ENCODE measurements at places on chromosomes 7 and 10.

- DNase-seq = no peak
Observed at GRCh38 chr7:104225451-104225850, 17.6 kb upstream of the ORC5 start.

GRCh38 chr7:73303546-73303945, 5.1 kb downstream of the NSUN5 start:
- DNase-seq = no peak

DNA sequence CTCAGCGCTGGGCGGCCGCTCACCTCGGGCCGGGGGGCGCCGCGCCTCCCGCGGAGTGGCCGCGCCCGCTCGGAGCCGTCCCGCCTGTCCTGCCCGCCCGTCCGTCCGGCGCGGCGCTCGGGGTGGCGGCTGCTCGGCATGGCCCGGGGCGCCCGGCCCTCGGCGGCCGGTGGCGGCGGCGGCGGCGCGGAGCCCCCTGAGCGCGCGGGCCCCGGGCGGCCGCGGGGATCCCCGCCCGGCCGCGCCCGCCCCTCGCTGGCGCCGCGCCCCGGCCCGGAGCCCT, 338 bp downstream of the SDK1 start:
- DNase-seq = no peak

GRCh38 chr10:50575477-50576244, 48.1 kb downstream of the SGMS1 start:
- DNase-seq = no peak

DNA sequence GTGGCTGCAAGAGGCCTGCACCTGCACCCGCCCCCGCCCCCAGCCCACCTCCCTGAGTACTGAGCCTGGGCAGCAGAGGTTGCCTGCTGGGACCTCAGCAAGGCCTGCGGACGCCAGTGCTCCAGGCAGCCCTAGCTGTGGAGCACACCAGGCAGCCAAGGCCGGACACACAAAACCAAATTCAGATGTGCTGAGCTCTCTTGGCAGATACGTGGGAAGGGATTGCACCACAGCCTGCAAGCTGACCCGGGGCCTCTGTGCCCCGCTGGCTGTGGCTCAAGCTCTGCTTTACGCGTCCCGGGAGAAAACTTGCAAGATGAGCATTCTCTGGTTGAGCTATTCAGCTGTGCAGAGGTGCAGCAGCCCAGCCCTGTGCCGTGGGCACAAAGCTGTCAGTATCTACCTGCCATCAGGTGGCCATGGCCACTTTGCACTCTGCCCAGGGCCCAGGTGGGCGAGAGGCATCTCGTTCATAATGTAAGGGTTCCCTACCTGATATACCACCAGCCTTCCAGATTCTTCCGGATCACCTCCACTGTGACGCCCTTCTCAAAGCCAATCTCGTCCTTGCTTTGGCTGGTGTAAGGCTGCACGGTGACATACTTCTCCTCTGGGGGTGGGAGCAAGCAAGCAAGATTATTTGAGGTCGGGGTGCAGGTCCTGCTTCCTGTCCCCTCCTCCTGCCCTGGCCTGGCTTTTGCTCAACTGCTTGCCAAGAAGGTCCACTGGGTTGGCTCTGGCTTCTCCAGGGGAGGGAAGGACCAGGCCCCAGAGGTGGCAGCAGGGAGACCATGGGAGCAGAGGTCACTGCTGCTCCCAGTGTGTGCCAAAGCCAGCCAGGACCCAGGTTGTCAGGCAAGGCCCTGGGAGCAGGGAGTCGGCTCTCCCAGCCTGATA, 123.4 kb downstream of the NEURL1 start:
- no peak for DNase-seq

- no peak for DNase-seq
Observed at GRCh38 chr7:96174812-96175211, 147.1 kb downstream of the SLC25A13 start.

DNA sequence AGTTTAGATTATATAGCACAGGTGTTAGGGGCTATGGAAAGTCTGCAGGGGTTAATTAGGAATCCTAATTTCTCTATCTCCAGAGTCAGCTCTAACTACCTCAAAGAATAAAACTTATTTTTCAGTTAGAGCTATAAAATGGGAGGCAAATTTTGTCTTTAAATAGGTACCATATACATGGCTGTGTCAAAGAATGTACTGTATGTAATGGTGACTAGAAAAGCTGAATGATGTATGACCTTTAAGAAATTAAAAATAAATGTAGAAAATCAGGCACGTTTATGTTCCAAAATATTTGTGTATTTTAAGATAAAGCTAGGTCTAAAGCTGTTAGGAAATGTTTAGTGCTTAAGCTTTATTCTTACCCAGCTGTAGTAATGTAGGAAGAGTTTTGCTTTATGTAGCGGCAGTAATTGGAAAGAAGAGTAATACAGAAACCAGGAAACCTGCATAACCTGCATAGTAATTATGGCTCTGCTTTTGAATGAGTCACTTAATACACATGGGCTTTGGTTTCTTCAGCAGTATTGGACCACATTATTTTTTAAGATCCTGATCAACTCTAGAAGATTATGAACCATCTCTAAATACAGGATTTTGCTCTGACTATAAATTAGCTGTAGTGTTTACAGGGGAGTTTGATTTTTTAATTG, 85.0 kb downstream of the KMT2E start:
- no peak for DNase-seq

GRCh38 chr7:2247141-2247995, 5.3 kb downstream of the NUDT1 start:
- no peak for DNase-seq

DNA sequence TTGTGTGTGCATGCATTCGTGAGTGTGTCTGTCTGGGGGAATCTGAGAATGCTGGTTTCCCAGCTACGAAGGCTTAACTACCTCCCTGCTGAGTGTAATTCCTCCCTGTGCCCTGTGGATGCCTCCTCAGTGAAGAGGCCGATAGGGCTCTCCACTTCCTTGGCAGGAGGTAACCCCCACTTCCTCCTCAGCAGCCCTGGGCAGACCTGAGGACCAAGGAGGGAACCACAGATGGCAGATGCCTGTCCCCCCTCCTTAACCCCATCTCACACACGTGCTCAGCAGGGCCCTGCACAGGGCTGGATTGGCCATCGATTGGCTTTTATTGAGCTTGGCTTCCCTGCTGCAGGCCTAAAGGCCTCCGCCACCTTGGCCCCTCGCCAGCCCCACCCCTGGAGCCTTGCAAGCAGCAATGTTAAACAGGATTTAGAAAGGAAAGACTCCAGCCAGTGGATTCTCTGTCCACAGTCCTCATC, 45.6 kb upstream of the LRRC4 start:
- no peak for DNase-seq

DNA sequence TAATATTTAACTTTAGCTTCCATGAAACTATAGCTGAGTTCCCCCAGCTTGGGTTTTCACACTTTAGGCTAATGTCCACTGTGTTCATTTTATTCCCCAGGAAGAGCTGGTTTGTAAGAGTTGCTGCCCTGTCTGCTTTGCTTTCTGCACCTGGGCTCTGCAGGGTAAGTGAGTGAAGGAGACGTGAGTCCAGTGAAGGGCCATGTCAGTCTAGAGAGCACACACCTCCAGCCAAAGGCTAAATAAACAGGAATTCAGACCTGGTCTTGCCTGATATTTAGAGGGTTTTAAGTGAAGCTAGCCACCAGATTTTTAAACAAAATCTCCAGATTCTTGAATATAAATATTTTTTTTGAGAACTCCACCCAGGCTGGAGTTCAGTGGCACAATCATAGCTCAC, 24.5 kb upstream of the FZD1 start:
- no peak for DNase-seq

DNA sequence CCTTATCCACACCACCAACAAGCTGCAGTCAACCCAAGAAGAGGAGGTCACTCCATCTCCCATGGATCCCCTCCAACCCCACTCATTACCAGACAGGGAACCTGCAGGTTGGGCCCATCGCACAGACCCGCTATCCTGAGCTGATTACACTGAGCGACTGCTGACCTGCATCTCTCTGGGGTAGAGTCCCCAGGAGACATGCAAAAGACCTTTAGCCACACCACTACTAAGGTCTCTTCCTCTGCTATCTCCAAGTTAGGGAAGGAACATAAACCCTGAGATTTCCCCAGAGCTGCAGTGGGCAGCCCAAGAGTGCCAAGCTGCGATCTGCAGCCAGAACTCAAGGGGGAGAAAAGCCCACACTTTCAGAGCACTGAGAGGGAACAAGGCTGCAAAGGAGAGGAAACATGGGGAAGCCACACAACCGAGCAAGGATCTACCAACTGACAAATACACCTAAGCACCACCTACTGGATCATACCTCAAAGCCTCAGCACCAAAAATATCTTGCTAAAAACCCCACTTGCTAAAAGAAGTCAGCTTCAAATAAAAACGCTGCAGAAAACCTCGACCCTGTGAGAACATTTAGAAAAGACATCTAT, 298.2 kb downstream of the SORCS1 start:
- DNase-seq = no peak

- no peak for DNase-seq
Observed at GRCh38 chr10:117131376-117132327, 6.4 kb downstream of the VAX1 start.

DNA sequence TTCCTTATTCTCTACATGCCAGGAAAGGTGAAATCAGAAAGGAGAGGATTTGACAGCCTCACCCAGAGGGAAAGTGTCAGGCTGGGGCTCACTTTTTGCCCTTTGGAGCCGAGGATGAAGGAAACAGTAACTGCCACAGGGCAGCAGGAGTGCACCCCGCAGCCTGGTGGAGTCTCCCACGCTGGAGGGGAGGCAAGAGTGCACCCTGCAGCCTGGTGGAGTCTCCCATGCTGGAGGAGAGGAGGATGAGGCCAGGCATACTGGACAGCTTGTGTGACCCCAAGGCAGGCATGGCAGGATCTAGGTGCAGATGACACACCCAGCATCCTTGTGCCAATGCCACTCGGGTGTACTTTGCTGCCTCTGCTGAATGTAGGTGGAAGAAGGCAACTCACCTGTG, 484.0 kb downstream of the DNAJB6 start:
- no peak for DNase-seq

- no peak for DNase-seq
Observed at GRCh38 chr7:151024435-151025056, at the start of gene ATG9B. TSS of gene ATG9B (minus strand) at chr7:151024494. CDS start at chr7:151024423, 71 bp downstream.

DNA sequence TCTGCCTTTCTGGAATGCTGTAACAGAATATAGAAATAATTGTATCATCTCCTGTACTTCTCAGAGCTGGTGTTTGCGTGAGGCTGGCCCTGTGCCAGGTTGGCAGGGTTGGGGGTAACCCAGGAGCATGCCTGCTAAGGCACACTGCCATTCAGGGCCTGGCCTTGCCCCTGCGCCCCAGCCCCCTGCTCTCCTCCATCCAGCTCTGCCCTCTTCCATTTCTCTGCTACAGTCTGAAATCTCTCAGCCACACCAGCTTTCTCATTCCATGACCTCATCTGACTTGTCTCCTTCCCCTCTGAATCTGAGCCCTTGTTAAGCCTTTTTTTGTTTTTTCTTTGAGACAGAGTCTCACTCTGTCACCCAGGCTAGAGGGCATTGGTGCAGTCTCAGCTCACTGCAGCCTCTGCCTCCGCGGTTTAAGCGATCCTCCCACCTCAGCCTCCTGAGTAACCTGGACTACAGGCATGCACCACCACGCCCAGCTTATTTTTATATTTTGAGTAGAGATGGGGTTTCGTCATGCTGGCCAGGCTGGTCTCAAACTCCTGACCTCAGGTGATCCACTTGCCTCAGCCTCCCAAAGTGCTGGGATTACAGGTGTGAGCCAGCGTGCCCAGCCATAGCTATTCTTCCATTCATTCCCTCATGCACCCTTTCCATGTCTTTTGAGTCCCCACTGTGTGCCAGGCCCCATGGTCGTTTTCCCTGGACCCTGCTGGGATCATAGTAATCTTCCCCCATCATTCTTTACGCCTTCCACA, 206.8 kb downstream of the CUX1 start:
- no peak for DNase-seq

DNA sequence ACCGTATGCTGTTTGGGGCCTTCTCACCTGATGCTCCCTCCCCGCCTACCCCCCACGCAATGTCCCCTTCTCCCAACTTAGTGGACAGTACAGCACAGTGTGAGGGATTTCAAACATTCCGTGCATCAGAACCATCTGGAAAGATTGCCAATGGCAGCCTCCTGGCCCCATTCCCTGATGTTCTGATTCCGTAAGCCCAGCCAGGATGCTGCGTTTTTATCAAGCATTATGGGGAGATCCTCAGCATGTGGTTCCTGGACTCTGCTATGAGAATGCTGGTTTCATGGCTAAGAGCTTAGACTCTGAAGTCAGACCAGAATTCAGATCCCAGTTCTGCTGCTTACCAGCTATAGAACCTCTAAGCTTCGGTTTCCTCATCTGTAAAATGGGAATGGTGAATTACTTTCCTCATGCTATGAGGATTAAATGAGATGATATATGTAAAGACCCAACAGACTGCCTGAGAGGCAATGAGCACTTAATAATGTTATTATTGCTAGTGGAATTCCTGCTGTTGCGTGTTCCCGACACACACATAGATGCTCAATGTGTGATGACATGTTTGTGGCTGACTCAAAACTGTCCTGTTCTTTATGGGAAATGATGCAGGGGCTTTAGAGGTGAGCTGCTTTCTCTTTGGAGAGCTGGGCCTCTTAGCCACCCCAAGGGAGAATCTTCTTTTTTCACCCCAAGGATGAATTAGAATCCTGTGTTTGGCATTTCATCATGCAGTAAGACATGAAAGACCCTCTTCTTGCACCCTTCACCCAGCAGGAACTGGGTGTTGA, 60.8 kb upstream of the SMNDC1 start:
- DNase-seq = no peak

GRCh38 chr7:29587195-29587808, 23.7 kb downstream of the PRR15 start:
- no peak for DNase-seq

DNA sequence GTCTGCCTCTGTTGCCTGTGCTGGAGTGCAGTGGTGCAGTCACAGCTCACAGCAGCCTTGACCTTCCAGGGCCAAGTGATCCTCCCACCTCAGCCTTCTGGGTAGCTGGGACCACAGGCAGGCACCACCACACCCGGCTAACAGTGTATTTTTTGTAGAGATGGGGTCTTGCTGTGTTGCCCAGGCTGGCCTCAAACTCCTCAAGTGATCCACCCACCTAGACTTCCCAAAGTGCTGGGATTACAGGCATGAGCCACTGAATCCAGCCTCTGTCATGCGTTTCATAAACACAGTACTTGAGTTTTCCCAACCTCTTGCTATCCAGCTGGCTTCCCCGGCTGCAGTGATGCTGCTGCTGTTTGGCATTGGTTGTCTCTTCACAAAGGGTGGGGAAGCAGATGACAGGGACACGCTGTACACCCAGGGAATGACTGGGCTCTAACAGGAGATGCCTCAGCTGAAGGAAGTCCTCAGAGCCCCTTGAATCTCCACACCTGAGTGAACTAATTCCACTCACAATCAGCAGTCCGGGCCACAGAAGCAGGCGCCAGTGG, 191.5 kb downstream of the DIP2C start:
- no peak for DNase-seq
